Ammon's horn (tissue), 1 donor: ENCODE measurements at places on chromosomes 3 and 15.

DNA sequence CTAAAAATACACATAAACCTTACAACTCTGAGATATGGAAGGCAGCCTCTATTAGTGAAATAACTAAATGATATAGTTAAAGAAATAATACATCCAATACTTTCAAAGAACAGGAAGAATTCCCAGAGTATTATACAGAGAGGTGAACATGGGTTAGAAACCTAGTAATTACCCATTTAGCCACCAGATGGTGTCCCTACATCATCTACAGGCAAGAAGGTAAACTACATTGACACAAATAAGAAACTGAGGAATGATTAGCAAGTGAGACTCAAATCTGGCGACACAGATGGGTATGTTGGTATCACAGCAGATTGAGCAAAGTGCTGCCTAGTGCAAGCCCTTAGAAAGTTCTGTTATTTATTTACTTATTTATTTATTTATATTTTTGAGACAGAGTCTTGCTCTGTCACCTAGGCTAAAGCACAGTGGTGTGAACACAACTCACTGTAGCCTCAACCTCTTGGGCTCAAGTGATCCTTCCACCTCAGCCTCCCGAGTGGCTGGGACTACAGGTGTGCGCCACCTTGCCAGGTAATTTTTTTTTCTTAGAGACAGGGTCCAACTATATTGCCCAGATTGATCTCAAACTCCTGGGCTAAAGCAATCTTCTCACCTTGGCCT lies 28.2 kb downstream of the NEK4 start:
- peak; percentile 19 for DNase-seq

DNA sequence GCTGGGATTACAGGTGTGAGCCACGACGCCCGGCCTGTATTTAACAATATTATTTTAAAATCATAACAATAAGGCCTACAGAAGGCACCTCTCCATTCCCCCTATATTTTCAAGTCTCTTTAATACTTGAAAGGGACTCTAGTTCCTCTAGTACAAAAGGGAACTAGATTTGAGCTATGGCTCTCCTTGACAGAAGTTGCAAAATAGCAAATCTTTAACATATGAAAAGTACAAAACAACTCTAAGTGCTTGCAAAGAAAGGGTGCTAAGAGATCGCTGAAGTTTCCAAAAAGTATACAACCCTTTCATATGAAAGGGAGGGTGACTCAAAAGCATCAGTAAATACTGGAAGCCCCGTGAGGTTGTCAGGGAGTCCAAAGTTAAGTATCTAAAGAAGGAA lies 23.8 kb downstream of the AP3S2 start:
- DNase-seq, result no peak

GRCh38 chr3:113825090-113825489 lies 13.5 kb upstream of the GRAMD1C start:
- peak; percentile 30 for DNase-seq

GRCh38 chr3:133860519-133860918 lies 35.2 kb downstream of the RAB6B start:
- DNase-seq, result no peak

DNA sequence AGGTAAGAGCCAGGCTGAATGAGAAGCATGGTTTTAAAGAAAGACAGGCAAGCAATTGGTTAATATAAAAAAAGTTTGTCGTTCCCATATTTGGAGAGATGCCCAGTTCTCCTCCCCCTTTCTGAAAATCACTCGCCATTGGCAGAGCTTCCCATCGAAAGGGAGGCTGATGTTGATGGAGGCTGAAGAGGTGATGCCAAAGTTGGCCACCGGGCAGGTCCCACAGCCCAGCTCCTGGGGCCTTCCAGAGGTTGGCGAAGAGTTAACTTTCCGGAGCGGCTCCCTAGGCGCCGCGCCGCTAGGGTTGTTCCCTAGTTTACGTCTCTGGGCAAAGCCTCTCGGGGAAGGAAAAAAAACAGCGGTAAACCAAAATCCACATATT lies 793 bp downstream of the PCOLCE2 start:
- DNase-seq, result no peak

- no peak for DNase-seq
Measured at GRCh38 chr3:59531066-59531745, 481.4 kb upstream of the CFAP20DC start.

DNA sequence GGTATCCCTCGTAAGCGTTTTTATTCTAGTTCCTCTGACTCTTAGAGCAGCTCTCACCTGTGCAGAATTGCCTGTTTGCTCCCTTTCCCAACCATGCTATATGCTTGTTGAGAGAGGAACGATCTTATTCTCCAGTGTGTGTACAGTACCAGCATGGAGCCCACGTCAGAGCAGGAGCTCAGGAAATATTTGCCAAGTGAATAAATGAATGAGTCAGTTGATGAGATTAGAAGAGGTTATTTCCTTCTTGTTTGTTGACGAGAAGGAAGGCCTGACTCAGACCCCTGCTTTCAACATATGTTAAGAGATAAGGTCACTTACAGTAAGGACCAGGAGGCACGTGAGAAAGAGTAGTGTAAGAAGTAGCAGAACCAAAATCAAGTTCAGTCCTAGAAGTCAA lies 106.3 kb upstream of the ABHD17C start:
- no peak for DNase-seq

- no peak for DNase-seq
Measured at GRCh38 chr15:64574301-64575017, 114.1 kb downstream of the ZNF609 start.

DNA sequence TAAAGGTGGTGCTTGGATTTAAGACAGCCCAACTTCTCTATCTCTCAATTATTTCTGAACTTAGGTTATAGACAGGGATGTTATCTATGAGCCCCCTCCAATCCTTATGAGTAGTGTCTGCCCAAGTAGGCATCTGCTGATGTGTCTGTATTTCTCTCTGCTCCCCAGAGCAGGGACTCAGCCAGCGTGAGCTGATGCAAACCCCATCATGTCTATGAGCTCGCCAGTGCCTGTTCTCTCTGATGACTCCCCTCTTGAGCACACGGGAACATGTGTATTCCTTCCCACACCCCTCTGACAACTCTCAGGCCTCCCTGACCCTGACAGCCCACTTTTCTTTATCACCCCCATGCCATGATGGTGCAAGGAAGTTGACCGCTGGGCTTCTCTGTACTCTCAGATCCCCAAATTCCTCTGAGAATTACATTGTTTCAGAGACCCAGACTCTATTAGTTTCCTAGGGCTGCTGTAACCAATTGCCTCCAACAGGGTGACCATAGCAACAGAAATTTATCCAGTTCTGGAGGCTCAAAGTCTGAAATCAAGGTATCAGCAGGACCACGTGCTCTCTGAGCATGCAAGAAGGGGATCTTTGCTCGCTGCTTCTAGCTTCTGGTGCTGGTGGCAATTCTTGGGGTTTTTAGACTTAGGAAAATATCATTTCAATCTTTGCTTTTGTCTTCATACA lies 73.5 kb upstream of the ST8SIA2 start:
- no peak for DNase-seq

GRCh38 chr3:27275441-27275990 lies 93.7 kb downstream of the NEK10 start:
- DNase-seq, result no peak

GRCh38 chr3:46098319-46098761 lies 71.1 kb upstream of the XCR1 start:
- peak; percentile 44 for DNase-seq

- peak; percentile 44 for DNase-seq
Measured at GRCh38 chr3:184874709-184875644, 63.0 kb downstream of the VPS8 start.

DNA sequence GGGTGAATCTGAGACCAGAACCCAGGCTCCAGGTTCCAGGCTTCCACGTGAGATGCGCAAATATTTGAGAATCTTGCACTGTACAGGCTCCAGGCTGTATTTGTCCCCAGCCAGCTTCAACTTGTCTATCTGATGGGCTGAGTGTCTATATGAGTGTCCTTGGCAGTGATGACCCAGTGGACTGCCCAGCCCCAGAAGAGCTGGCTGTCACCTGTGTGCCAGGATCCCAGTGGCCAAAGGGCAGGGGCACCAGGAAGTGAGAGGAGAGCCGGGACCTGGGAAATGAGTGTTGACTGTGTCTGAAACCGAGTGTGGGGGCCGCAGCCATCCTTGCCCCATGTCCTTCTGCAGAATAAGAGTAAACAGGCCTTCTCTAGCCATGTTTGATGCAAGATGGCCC lies 10.4 kb downstream of the FAH start:
- no peak for DNase-seq

- DNase-seq, result no peak
Measured at GRCh38 chr3:86410587-86410986, 580.4 kb downstream of the VGLL3 start.

DNA sequence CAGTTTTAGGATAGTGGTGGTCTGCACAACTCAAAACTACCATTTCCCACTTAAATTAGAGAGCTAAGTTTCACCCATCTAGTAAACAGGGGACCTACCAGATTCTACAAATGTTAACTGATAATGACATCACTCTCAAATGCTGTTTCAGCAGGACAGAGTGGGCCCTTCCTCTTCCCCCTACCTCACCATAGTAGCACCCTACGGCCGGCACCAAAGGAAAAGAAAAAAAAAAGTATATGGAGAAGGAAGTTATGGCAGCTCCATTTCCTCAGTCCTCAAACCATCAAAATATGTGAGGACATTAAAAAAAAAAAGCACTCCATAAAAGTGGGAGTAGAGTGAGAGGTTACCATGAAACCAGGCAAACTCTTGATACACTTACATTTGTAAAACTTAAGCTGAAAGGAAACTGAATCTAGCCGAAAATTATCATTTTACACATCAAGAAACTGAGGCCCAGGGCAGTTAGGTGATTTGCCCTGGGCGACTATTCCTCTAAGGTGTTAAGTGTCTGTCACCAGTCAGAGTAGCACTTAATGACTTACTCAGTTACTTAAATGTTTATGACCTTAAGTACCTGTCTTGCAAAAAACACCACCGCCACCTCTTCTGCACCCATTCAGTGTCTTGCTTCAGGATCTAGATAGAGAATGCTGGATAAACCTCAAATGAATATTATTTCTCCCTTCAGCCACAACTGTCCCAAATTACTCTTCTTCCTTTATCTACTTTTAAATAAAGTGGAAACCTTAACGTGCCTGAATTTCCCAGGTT lies 2.7 kb downstream of the MSL2 start:
- no peak for DNase-seq
